ENCODE measurements at places on chromosomes 11 and 22. TPM values are rescaled to one million over a fixed set of nuclear protein-coding genes. Genes with fewer than 3 reads are reported as not detected.

The MB gene
- total RNA-seq = not detected

The SCT gene
- not detected for total RNA-seq

The PIWIL4 gene
- total RNA-seq = 1.2 TPM

The C11orf24 gene
- 31.8 TPM for total RNA-seq

The GAS2L1 gene
- 17.9 TPM for total RNA-seq

The MS4A7 gene
- total RNA-seq = not detected

The OSM gene
- not detected for total RNA-seq
